NCI-H510A (cell line): ENCODE measurements at places on chromosomes 2 and 18.
A peak's percentile ranks its signal among the peaks of the same experiment; 100 is the strongest.

- DNase-seq = no peak
Measured at GRCh38 chr18:70848329-70848728, 559.5 kb downstream of the SOCS6 start.

DNA sequence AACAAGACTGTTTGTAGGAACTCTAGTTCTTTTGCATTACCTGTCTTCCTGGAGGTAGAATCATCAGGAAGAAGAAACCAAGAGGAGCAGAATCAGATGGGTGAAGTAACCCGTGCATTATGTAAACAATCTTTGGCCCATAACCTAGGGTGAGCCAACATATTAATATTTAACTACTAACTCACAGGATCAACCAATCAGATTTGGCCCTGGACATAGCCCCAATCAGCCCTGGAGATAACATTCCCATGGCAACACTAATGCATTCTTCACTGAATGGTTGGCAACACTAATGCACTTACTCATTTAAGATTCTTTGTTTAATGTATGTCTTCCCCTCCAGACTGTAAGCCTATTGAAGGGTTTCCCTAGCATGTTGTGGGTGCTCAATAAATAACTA is 72.0 kb upstream of the CTAGE1 start:
- DNase-seq = no peak

DNA sequence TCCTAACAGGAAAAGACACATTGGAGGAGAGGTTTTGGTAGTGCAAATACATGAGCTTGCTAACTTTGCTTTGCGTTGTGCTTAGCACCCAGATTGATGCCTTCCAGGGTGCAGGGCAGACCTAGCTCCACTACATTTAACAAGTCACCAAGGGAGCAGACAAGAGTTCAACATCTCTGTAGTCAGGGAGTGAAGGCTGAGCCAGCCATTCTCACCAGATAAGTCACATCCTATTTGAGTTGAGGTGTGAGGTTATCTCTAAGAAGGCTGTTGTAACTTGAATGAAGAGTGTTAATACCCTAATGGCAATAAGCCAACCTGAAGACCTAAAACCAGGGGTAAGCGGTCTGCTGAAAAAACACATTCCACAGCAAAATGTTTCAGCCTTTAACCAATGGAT is 69.6 kb upstream of the DSEL start:
- DNase-seq = no peak

DNA sequence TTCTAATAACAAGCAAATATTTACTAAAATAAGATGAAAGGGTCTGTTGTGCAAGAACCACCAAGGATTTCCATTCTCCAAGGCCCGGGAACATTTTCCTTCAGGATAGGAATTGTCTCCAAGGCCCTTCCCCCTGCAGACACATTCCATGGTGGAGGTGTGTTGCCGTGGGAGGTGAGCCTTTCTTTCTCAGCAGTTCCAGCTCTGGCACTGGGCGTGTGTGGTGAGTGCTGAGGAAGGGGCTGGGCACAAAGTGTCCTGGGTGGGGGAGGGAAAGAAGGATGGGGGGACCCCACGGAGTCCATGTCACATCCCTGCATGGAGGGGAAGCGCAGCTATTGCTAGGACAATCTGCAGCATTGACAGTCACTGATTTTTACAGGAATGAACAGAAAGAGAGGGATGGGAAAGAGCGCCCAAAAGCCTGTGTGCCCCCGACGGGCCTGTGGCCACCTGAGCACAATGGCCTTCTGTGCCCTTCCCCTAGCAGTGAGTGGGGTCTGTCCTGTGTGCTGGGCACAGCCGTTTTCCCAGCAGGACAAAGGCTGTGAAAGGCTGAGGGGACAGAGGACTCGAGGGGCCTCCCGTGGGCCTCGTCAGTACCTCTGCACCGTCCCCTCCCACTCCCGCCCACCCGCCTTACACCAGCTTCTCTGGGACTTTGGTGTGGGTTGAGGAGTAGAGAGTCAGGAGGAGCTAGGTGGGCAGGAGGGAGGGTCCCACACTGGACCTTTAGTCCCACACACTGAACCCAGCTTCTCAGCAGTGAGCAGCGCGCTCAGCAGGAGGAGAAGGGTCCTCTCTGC is 79.8 kb downstream of the PTGR3 start:
- DNase-seq = no peak

DNA sequence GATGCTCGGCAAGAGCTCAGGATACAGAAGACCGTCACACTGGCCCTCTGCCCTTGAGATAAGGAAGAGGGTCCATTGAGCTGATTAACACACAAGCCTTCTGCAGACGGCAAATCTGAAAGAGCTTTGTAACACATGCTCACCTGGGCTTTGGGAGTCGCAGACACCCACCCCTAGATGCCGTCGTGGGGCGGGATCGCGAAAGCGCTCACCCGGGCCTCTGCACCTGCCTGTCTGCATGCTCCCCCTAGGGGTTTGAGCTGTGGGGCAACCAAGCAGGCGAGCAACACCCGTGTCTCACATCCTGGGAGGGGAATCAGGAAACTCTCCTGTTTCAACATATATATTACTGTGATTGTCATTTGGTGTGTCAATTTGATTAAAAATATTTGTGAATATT is 99.8 kb upstream of the KCNH7 start:
- no peak for DNase-seq

DNA sequence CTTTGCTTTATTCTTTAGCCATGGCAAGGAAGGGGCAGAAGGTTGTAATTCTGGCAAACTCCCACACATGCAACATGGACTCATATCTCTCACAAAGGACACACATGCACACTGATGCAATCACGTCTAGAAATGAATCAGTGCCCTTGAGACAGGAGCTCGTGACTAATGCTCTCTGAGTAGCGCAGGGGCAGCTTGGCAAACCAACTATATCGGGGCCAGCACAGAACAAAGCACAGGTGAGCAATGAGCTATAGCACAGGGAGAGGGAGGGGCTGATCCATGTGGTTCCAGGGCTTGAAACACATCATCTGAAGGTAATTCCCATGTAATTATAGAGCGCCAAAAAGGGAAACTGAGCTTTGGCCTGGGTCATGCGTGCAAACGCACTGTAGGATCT is 165.2 kb upstream of the KLF7 start:
- DNase-seq = no peak

- DNase-seq = no peak
Measured at GRCh38 chr2:104595576-104595975, 258.3 kb upstream of the POU3F3 start.

GRCh38 chr2:75565472-75566462 is 5.0 kb upstream of the EVA1A start:
- DNase-seq = no peak

DNA sequence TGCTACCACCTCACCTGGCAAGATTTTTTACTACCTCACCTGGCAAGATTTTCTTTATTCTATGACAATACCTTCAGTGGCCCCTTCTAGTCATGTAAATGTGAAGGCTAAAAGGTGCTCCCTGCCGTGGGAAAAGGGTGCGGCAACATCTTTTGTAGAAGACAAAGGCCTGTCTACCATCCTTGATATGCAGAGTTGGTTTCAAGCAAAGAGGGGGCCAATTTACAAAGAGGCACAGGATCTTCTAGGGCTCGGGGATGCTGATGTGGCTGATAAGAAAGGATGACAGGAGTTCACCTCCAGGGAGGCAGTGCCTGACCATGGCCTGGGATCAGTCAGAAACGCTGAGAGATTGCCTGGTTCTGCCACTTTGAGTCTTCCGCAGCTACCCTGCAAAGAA is 165.4 kb upstream of the SLC1A4 start:
- DNase-seq = no peak

GRCh38 chr2:136052369-136053362 is 65.3 kb downstream of the CXCR4 start:
- DNase-seq = no peak

- DNase-seq = no peak
Measured at GRCh38 chr2:32003791-32004190, 7.0 kb downstream of the MEMO1 start.

- DNase-seq = no peak
Measured at GRCh38 chr2:208090420-208090819, 33.9 kb downstream of the CRYGD start.

- DNase-seq = no peak
Measured at GRCh38 chr2:110843959-110844510, 111.7 kb downstream of the ACOXL start.

DNA sequence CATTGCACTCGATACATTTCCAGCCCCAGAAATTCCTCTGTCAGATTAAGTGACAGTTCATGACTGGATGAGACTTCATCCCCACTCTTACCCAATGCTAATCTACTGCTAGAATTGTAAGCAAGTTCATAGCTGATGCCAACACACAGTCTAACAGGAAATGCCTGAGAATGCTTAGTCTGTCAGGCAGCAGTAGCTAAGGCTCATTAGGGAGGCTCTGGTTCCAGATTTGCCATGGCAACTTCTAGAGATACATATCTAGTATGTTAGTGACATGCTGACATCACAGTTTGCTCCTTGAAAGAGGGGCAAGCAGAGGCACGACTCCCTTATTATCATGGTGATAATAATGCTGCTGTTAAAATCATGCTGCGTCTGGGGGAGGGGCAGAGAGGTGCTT is 198.4 kb downstream of the RBM43 start:
- no peak for DNase-seq

- DNase-seq = no peak
Measured at GRCh38 chr18:55100817-55101457, 141.7 kb upstream of the CCDC68 start.

GRCh38 chr18:63141778-63142176 is 177.8 kb downstream of the BCL2 start:
- DNase-seq = no peak

GRCh38 chr2:190023860-190024259 is 38.7 kb downstream of the MSTN start:
- DNase-seq = peak; percentile 23

DNA sequence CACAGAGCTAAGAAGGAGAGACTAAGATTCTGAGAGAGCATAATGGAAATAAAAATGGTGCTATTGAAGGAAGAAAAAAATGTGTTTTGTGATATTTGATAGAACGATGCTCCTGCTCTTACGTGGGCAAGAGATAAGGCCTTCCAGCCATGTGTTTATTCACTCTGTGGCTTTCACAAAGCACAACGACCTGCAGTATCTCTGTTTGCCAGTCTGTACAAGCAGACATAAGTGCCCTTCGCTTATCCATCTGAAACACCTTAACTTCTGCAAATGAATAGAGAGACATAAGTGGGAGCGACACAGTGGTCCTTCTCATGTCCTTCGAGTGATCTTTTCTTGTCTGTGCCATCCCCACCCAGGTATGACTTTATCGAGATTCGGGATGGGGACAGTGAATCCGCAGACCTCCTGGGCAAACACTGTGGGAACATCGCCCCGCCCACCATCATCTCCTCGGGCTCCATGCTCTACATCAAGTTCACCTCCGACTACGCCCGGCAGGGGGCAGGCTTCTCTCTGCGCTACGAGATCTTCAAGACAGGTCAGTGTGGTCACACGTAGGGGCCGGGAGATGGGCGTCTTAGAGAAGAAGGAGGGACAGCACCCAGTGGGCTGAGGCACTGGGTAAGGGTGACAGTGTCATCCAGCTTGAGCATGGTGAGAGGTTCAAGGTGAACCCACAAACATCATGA is 33.7 kb downstream of the NRP2 start:
- DNase-seq = no peak

GRCh38 chr18:79736230-79736629 is 56.6 kb downstream of the CTDP1 start:
- no peak for DNase-seq

GRCh38 chr2:111657351-111657975 is 226.5 kb downstream of the ANAPC1 start:
- no peak for DNase-seq

DNA sequence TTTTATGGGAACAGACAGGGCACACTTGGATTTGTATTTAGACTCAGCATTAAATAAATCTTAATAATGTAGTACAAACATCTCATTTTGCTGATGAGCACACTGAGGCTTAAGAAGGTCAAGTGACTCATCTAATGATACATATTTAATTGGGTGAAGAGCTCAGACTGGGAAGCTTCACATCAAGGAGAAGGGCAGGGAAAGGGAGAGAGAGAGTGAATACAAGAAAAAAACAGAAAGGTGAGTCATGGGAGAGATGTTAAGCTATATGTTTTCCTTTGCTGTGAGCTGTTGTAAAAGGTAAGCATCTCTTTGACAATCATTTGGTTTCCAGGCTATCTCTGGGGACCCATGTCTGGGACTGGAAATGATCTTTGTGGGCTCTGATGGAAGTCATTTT is 277.8 kb downstream of the SETBP1 start:
- no peak for DNase-seq

- no peak for DNase-seq
Measured at GRCh38 chr2:239984421-239985194, 40.5 kb downstream of the NDUFA10 start.

DNA sequence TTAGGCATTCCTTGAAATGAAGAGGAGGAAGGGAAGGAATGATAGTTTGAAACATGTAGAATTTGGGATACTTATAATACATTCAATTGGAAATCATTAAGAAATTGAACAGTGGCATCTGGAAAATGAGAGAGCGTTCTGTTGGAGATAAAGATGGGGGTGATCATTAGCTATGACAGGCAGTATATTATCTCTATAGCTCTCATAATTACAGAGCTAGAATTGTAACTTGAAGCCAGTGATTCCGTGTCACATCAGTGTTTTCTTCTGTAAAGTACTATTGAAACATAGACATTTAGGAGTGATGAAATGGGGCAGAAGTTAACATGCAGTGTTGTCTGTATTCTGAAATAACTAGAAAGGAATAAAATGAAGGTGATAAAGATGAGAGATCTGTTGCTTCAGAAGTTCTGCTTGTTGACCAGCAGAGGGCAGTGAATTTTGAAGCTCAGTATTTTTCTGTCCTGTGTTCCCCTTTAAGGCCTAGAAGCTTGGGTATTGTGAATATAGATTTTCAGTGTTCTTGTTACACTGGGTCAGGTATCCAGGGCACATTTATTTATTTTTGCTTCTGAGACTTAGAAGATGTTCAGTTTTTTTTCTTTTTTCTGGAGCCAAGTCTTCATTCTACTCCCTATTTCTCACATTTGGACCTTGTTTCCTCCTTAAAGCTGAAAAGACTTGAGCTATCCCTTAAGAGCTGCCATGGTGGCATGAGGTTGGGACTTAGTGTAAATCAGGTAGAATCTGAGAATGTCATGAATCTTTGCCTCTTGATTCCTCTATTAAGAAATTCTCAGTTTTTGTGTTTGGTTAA is 157.4 kb downstream of the TAF4B start:
- DNase-seq = no peak

- no peak for DNase-seq
Measured at GRCh38 chr2:133557614-133558013, 10.6 kb downstream of the NCKAP5 start.

DNA sequence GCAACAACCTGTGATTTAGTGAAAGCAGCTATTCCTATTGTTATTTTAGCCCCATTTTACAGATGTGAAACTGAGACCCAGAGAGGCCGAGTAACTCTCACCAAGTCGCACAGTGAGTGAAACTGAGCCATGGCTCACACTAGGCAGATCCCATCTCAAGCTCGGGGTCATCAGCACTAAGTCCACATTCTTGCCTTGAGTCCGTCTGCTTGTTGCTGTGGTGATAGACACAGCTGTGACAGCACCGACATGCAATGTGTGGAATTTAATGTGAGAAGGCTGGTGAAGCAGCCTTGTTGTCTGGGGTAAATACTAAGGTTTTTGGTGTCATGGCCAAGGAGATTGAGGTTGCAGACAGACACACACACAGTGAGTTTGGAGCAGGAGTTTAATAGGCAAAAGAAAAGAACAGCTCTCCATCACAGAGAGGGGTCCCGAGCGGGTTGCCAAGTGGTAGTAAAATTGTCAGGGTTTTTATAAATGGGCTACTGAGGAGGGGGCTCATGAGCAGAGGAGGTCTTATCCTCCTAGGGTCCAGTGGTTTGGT is 40.2 kb upstream of the GMCL1 start:
- no peak for DNase-seq
